ENCODE measurements at places on chromosomes 5 and 9.
A peak's percentile ranks its signal among the peaks of the same experiment; 100 is the strongest.

GRCh38 chr5:132437604-132438266 is 52.8 kb downstream of the IRF1 start:
- no peak for DNase-seq

DNA sequence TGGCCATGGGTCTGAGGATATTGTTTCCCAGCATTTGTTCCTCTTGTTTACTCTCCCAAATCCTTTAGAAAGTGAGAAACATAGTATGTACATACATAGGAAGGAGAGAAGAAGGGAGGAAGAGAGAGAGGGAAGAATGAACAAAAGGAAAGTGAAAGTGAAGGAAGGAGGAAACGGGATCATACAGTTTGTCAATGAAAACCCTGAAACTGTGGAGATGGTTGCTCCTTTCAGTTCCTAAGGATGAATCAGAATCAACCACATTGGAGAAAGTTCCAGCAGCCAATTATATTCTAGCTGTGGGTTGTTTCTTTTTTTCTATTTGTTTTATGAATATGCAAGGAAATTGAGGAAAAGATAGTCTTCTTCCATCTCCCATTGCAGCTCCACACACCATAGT is 396.5 kb downstream of the MLLT3 start:
- no peak for DNase-seq

GRCh38 chr9:122058709-122059108 is 34.4 kb downstream of the TTLL11 start:
- no peak for DNase-seq

- DNase-seq: no peak
Observed at GRCh38 chr5:56638061-56638621, 177.2 kb upstream of the MAP3K1 start.

GRCh38 chr5:151239237-151239861 is 13.6 kb upstream of the GM2A start:
- DNase-seq: peak; percentile 50

DNA sequence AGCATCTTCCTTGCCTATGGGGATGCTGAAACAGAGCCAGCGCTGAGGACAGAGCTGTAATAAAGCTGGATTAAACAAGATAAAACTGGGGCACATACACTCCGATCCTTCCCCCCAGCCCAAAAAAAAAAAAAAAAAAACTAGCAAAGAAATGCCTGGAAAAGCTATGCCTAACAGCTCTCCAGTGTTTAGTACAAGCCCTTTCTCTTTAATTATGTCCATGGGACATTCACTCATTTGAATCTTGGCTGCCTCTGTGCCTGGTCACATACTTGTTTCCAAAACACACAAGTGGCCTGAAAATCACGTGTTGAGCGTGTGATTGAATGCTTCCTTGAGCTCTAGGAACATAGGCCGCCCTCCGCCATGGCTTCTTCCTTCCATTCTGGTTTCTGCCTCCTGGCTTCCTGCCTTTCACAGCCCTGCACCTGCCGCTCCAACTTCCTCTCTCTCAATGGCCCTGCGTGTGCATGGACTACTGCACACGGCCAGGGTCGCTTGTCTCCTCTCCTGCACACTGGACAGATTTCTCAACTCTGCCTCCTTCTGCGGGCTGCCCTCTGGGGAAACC is 111.0 kb upstream of the RETREG1 start:
- DNase-seq: no peak

DNA sequence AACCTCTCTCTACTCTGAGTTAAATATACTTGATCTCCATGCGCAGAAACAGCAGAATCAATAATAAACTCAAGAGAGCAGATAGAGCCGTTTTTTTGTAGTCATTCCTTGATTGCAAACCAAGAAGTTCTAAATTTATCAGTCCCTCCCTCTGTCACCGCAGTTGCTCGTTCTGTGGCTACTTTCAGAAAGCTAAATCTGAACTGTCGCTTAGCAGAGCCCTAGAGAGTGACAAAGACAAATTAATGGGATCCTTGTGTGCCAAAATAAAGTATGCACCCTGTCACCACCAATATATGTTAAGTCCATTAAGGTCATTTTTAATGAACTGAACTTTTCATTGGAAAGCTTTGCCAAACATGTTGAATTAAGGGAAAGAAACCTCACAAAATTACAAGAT is 218.3 kb downstream of the ADAMTSL1 start:
- DNase-seq: no peak

DNA sequence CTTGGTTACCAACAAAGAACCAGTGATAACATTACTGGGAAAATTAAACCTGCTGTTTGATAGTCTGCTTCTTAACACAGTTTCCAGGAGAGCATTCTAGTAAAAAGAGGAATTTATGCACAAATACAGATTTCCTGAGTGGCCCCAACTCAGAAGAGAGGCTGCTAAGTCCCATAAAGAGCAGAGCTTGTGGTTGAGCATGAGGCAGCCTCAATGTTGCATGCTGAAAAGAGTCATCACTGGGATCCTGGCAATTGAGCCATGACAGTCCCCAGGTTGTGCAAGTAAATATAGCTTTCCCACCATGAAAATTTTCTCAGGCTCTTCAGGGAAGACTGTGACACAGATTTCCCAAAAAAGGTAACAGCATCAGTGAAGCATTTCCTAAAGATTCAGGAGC is 47.5 kb upstream of the ADRB2 start:
- no peak for DNase-seq

DNA sequence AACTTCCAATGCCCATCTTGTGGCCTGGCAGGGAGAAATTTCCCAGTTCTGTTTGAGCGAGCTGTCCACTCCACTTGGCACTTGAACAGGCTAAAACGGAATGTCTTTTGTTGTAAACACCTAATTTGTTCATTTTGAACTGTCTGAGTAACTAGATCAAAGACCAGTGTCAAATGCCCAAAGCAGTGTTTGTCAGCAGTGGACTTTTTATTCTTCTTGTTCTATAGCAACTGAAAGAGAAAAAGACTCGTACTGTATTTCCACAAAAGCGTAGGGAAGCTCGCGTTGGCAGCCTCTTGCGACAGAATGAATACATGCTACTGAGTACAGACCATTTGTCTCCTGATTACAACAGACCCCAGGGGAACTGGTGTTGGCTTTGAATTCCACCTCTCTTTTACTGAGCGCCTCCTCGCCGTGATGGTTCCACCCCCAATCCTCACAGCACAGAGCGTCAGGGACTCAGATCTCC is 601.8 kb upstream of the ZNF608 start:
- peak; percentile 70 for DNase-seq

GRCh38 chr5:59099270-59099994 is 516.6 kb downstream of the RAB3C start:
- no peak for DNase-seq

GRCh38 chr5:75558981-75559632 is 47.4 kb downstream of the POLK start:
- no peak for DNase-seq

DNA sequence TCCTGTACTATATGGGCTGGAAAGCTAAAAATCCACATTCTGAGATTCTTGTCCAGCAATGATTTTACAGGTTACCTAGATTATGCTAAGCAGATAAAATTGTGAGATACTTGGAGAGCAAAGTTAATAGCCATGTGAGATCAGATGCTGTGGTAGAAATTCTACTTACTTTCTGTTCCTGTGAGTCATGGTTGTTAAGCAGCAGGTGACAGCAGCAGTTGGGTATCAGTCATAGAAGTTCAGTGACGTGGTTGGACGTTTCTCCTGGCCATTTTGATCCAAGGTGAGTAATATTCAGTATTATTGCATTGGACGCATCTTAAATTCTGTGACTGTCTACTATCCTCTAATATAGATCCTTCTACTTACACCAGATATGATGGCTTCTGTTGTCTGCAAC is 524.5 kb downstream of the TMEM38B start:
- DNase-seq: no peak

DNA sequence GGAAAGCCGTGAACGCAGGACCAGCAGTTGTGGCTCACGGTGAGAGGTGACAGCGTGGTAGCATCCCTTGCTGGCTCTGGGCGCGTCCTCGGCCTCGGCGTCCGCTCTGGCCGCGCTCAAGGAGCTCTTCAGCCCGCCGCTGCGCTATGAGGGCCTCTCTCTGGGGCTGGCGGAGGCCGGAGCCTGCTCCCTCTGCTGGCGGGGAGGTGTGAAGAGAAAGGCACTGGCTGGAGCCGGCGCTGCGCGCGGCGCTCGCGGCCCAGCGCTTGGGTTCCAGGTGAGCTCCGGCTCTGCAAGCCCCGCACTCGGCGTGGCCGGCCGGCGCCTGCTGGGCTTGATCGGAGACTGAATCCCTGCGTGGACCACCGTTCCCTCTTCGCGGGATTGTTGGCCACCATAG is 705.6 kb downstream of the SEMA5A start:
- no peak for DNase-seq

DNA sequence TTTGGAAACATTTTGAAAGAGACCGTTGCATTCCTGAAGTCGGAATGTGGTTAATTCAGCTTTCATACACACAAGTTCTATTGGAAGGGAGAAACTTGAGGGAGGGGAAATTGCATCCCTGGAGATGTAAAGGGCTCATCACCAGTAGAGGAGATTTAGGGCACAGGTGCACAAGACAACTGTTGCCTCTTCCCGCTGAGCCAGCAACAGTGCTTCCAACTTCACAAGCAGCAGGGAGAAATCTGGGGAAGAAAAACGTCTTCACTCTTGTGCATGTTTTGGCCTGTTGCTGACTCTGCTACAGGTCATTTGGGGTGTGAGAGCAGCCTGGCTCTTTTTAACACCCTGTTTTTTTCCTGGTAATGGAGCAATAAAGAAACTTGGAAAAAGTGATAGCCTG is 277.9 kb downstream of the GAS1 start:
- DNase-seq: no peak

- no peak for DNase-seq
Observed at GRCh38 chr5:130762031-130762430, 403.0 kb downstream of the HINT1 start.

GRCh38 chr5:171010816-171011215 is 149.0 kb downstream of the RANBP17 start:
- no peak for DNase-seq

DNA sequence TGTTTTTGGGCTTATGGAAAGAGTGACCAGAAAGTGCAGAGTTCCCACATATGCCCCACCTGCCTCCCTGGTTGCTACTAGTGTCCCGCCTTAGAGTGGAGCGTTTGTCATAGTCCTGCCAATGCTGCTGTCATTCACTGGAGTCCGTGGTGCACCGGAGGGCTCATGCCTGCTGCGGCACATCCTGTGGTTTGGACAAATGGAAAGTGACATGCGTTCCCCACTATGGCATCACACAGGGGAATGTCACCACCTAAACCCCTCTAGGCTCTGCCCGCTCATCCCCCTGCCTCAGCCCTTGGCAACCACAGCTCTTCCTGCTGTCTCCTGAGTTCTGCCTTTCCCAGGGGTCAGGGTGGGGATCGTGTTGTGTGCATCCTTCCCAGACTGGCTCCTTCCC is 29.2 kb downstream of the IRX4 start:
- no peak for DNase-seq

DNA sequence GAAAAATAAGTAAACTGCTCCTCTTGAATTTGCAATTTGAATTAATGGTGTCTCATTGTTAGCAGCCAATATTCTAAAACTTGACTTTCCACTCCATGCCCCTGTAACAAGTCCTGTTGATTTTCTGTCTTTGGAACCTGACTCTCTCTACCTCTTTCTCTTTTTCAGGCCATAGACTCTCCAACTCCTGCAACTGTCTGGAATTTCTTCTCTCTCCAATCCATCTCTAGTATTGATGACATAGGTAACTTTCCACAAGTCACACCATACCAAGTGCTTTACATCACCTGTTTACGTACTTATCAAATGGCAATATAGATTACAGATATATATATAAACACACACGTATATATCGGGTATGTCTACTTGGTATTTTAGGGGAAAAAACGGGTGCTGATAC is 923 bp downstream of the C5orf34 start:
- DNase-seq: no peak

DNA sequence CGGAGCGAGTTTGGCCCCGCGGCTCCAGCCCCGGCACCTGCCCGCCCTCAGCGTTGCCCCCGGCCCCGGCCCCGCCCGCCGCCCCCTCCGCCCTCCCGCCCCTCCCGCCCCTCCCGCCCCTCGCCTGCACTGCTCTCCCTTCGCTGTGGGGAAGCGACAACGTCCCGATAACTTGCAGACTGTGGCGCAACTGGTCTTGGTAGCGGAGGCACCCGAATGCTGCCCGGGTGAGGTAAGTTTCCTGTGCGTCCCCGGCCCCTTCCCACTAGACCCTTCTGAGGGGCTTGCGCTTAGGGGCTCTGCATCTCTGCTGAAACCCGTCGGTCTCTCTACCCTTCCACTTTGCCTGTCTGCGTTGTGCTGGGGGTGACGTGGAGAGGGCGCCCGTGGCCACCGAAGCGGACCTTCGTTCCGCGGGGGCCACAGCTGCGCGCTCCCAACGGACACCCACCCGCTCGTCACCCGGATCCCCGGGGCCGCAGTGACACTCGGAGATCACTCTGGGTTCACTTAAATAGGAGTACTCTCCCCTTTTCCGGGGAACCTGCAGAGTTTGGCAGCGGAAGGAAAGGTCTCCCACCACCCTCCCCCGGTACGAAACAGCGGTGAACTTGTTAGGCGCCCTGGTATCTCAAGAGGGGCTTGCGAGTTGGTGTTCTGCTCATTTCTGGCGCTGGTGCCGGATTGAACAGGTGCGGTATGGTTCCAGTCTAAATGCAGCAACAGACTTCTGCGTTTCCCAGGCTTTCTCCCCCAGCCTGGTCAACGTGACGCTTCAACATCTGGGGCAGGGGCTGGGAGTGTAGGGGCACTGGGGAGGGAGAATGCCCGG is 707 bp downstream of the PIP5K1B start:
- peak; percentile 48 for DNase-seq

- peak; percentile 31 for DNase-seq
Observed at GRCh38 chr9:125763394-125763801, 16.2 kb downstream of the PBX3 start.

GRCh38 chr5:124630767-124631704 is 115.4 kb downstream of the ZNF608 start:
- DNase-seq: no peak

DNA sequence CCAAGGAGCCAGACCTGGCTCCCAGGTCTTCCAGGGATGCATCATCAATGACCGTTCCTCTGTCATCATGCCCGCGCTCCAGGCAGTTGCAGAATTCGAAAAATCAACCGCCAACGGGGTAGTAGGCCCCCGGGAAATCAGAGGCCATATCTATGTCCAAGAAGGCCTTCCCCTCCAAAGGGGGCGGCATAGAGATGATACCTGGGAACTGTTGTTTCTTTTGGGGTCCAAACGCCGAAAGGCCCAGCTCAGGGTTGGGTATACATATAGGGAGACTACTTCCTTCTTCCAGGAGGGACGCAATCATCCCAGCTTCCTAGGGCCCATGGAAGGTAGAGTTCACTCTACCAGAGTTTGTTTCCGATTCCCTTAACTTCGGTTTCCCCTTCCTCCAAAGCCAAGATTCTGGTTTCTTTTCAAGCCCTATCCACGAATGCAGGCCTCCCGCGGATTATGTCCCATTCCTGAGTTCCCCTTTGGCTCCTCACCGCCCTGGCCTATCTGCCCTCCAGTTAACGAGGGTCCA is 754 bp downstream of the DCAF12 start:
- no peak for DNase-seq

- no peak for DNase-seq
Observed at GRCh38 chr5:104352954-104353353, 790.4 kb upstream of the NUDT12 start.

Data from cerebellar cortex (tissue), 1 donor.